ENCODE measurements at places on chromosomes 6 and 20.

DNA sequence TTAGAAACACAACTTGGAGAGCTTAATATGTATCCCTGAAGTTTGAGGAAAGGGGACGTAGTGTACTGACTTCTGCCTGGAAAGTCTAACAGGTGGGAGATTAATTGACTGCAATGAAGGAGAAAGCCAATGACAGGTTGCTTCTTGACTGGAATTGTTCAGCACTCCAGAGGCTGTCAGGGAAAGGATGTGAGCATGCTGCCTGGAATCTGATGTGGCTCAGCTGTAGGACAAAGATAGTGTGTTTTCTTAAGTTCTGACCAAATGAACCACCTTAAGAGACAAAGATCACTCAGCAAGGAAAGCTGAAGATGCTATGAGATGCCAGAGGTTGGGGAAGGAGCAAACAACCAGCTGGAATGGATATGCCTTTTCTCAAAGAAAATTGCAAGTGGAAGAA lies 185.8 kb downstream of the PHF3 start:
- DNase-seq = no peak

DNA sequence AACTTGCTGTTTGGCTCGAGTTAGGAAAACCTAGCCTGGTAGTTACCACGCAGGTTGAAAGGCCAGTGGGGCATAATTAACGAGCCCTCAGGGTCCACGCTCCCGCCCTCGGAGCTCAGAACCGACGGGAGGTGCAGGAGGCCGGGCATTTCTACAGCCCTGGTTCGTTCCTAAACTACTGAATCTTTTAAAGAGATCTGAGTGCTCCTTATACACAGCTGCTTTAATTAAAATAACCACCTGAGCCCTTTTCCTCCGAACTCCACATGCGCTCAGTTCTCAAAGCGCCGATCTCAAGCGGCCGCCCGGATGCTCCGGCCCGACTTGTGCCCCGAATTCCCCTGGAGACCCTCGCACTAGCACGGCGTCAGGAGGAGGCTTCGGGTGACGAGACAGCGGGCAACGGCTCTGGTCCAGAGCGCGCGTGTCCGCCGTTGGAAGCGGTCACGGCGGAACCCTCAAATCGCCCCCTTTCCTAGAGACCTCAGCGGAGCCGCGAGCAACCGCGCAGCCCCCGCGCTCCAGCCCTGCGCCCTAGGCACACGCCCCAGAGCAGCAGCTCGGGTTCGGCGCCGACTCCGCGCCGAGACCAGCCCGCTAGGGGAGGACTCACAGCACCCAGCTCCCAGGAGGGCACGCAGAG lies 397 bp downstream of the WDR27 start:
- no peak for DNase-seq

- no peak for DNase-seq
These were observed 30.7 kb downstream of the PARD6B start for GRCh38 chr20:50762045-50762422.

- DNase-seq = no peak
These were observed 13.9 kb upstream of the CST7 start for GRCh38 chr20:24935140-24935539.

DNA sequence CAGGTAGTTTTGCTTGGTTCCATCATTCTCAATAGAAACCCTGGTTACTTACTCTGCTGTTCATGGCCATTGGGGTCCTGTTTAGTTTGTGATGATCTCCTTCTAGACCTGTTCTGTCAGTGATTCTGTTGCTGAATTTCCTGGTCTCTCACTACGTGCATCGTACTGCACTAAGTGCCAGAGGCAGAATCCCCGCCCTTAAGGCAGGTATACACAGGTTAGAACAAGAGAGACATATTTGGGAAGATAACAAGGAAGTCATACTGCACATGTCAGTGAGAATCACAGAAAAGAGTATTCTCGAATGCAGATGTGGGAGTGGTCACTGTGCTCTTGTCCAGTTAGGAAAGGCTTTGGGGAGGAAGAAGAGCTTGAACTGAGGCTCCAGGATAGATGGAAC lies 148.1 kb upstream of the MYLIP start:
- no peak for DNase-seq

GRCh38 chr6:353642-354614 lies 37.6 kb upstream of the IRF4 start:
- DNase-seq = no peak

GRCh38 chr6:4327841-4328240 lies 192.5 kb upstream of the ECI2 start:
- no peak for DNase-seq

- peak; percentile 12 for DNase-seq
These were observed at the start of gene SRSF12 for GRCh38 chr6:89117211-89118108. Gene SRSF12, minus strand, starts transcription at chr6:89118071. Its CDS starts 184 bp downstream, at chr6:89117887.

DNA sequence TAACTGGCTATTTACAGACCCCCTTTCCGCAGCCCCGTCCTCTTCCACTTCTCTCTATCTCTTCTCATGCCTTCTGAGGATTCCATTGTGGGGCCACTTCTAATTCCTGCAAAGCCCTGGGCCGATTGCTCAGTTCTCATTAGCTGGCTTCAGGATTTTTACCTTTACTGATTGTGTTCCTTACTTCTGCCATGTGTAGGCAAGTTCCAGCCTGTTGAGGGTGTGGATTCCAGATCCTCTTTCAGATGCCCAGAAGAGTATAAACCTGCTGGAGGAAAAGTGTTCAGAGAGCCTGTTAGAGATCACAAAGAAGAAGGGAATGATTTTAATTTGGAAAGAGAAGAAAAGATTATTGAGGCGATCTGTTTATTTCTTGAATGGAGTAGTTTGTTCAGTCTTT lies 5.4 kb downstream of the DSE start:
- no peak for DNase-seq

- no peak for DNase-seq
These were observed 69.0 kb upstream of the CCN2 start for GRCh38 chr6:132020138-132020581.

- DNase-seq = no peak
These were observed 19.3 kb downstream of the DOP1A start for GRCh38 chr6:83086751-83087150.

DNA sequence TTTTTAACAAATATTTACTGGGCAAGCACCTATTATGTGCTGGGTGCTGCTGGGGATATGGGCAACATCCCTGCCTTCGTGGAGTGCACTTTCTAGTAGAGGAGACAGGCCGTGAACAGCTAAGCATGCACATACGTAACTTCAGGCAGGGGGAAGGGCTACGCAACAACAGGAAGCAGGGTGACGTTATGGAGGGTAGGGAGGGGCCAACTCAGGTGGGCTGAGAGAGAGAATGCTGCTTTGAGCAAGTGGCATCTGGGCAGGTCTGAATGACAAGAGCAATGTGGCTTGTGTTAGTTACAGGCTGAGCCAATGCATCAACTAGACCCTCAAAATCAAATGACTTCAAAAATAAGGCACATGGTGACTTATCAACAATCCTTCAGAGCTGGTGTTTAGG lies 112.1 kb downstream of the CDC5L start:
- DNase-seq = no peak

DNA sequence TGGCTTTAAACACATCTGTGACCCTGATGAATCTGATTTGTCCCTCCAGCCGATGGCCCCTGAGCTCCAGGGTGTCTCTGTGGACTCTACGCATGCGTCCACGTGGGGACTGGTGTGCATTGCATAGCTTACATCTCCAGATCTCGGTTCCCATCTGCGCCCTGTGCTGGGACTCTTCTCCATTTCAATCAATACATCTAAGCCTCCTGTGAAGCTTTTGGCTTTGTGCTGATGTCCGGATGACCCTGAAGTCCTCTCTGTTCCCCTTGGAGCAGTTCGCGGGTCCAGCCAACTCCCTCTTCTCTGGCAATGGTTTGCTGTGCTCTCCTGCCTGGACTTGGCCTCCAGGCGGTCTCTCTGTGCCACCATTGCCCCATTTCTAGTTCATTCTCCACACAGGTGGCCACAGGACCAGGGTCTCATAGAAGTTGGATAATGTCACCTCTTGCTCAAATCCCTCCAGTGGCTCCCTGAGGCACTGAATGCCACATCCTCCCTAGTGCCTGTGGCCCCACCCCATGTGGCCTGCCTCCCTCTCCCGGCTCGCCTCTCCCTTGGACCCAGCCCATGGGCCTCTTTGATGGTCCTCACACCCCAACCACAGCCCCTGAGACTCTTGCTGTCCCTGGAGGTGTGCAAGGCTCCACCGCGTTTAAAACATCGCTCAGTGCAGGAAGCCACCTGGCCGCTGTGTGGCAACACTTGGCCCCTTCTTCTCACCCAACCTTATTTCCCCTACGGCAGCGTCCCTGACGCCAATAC lies 155.4 kb downstream of the SYCP2 start:
- DNase-seq = no peak

- DNase-seq = no peak
These were observed 2.5 kb upstream of the BNIP5 start for GRCh38 chr6:36339146-36339545.

DNA sequence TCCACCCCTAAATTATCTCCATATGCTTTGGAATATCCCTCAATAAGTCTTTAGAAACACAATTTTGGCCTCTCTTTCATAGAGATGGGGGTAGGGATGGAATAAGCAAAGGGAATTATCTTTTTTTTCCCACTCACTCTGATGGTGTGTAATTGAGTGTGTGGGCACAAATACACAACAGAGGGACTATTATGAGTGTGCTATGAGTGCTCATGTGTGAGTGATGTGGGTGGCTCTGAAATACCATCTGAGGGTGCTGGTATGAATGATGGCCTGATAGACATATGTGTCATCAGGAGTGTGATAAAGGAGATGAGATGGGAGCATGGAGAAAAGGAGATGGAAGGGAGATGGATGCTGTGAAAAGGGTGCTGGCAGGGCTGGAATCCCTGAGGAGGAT lies 35.6 kb downstream of the GSS start:
- DNase-seq = no peak

DNA sequence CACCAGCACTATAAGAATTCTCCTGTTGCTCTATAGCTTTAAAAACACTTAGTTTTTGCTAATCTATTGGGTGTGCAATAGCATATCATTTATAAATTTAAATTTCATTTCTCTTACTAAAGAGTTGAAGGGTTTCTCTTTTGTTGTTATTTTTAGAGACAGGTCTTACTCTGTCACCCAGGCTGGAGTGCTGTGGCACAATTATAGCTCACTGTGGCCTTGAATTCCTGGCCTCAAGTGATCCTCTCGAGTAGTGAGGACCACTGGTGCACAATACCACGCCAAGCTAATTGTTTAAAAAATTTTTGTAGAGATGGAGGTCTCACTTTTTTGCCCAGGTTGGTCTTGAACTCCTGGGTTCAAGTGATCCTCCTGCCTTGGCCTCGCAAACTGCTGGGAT lies 6.2 kb upstream of the WRNIP1 start:
- no peak for DNase-seq

DNA sequence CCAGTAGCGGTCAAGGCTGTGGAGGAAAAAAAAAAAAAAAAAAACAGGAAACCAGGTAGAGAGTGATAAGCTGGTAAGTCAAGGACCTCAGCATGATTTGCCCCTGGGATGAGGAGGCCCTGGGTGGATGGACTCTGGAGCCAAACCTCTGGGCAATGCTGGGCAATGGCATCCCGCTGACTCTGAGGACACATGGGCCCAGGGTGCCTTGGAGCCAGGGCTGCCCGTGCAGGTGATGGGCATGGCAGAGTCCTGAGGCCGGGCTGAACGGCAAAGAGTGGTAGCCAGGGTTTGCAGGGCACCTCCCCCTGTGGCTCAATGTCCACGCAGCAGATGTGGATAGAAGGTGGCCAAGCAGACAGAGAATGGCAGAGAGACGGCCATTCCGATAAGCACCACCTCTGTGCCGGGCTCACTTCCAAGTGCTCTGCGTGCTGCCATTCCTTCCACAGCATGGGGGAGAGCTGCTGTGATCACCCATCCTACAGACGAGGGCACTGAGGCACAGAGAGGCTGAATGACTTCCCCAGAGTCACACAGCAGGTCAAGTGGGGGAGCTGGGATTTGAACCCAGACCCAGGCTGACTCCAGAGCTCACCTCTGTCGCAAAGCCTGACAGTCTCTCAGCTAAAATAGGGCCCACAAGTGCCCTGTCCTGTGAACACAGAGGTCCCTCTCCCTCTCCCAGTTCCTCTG lies 353.9 kb downstream of the CDH4 start:
- DNase-seq = no peak

GRCh38 chr6:43402820-43403219 lies 24.5 kb upstream of the ABCC10 start:
- DNase-seq = no peak

DNA sequence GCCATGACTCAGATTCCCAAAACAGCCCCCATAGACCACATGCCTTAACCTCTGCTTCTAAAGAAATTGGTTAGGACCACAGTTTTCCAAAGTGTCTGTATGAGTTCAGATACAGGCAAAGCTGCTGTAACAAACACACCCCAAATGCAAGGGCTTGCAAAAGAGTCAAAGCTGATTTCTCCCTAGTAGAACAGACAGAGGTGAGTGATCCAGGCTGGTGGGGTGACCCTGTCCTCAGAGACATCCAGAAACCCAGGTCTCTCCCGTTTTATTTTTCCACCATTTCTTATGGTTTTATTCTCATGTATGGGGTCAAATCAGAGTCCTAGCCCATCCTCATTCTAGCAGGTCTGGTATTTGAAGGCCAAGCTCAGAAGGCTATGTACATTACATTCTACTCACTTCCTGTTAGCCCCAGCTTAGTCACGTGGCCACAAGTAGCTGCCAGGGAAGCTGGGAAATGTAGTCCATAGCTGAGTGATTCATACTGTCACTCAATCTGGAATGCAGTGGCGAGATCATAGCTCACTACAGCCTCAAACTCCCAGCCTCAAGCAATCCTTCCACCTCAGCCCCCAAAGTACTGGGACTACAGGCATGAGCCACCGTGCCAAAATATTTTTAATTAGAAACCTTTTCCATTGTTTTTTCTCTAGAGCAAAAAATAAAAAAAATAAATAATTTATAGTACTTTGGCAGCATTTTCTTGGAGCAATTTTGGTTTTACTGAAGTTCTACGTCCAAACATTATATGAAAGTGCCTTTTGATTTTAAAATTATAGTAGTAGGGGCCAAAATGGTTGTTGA lies 175.2 kb downstream of the ZMYND8 start:
- no peak for DNase-seq

DNA sequence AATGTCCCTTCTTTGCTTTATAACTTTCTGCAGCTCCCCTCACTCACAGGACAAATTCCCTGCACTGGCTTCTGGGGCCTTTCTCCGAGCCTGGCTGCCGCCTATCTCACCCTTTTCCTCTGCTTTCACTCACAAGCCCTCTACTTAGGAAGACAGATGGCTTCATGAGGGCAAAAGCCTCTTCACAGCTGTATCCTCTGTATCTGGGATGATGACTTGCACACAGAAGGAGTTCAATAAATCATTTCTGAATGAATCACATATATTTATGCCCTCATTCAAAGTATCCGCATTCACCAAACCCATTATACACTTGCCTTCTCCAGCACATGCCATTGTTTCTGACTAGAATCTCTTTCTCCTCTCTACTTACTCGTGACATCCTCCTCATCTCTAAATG lies 159.0 kb upstream of the RIPOR2 start:
- DNase-seq = no peak

GRCh38 chr6:5567352-5567751 lies 306.0 kb downstream of the FARS2 start:
- DNase-seq = no peak

DNA sequence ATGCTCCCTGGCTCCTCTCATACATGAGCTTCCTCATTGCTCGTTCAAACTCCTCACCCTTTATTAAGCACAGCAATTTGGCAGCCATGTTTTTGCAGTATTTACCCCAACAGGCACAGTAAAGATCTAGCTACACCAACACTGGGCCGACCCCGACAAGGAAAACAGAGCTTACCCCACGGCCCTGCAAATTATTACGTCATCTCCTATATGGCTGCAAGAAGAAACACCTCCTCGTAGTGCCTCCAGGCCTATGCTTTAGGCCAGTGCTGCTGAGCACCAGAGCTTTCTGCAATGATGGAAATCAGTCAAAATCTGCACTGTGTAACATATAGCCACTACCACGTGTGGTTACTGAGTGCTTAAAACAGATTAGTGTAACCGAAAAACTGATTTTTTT lies 26.7 kb downstream of the TMC2 start:
- no peak for DNase-seq

GRCh38 chr6:34573567-34574183 lies 17.5 kb upstream of the SPDEF start:
- DNase-seq = no peak
